ENCODE measurements at places on chromosomes 3 and 15. TPM values are rescaled to one million over a fixed set of nuclear protein-coding genes. Genes with fewer than 3 reads are reported as not detected.

Gene ERICH6
- not detected for total RNA-seq

- no peaks in the 10 kb centered on the region for H3K4me1 ChIP-seq
- no peaks in the 10 kb centered on the region for H3K36me3 ChIP-seq
- no peak overlapping the region for H3K27ac ChIP-seq
These were observed 1025.0 kb downstream of the ZPLD1 start for GRCh38 chr3:103459815-103460214.

Gene XCR1
- 0.18 TPM for total RNA-seq

DNA sequence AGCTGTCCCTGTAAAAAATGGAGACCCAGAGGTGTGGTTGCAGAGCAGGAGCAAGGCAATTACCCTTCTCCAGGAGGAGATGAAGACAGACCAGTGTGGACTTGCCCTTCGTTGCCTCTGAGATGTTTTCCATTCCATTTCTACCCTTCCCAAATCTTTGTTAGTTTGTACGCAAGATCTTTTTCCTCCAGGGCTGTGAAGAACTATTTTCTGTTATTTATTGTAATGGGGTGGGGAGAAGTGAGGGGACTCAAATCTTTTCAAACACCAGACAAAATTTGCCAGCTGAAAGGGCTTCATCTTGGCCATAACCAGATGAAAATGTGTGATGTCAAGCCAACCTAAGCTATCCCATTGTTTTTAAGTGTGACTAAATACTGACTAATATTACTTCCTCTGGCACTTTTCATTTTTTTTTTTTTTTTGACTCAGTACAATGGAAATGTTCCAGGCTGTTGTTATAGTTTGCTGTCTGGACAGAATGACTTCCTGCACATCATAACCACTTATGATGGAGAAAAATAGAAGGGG lies 271.3 kb upstream of the TPRG1 start:
- DNase-seq, result peak; percentile 34
- H3K27me3 ChIP-seq, result no peaks in the 10 kb centered on the region
- no peak overlapping the region for H3K4me3 ChIP-seq
- H3K4me1 ChIP-seq, result peaks cover 12% of the 10 kb centered on the region

Gene ROPN1
- total RNA-seq, result not detected

DNA sequence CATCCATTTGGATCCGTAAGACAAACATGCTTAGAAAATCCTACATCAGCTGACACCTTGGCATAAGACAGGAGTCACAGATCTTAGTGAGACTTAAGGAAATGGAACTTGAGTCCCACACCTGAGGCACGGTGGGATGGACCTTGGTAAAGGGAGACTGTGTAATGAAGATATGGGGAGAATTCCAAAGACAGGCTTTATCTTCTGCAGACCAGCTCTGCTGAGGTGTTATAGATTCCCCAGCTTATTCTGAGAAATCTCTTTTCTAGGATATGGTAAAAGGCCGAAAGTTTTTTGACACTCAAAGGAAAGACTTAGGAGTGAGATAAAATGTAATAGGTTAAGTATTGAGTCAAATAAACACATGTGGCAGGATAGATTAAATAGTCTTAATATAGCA lies 8.3 kb upstream of the MTMR10 start:
- H3K4me1 ChIP-seq, result no peaks in the 10 kb centered on the region
- H3K4me3 ChIP-seq, result no peak overlapping the region
- H3K27ac ChIP-seq, result no peak overlapping the region
- H3K27me3 ChIP-seq, result peaks cover 50% of the 10 kb centered on the region
- H3K36me3 ChIP-seq, result no peaks in the 10 kb centered on the region

- no peak for DNase-seq
- H3K27ac ChIP-seq, result no peak overlapping the region
These were observed 11.8 kb downstream of the GP5 start for GRCh38 chr3:194387276-194387675.

- no peaks in the 10 kb centered on the region for H3K4me1 ChIP-seq
- DNase-seq, result no peak
- H3K36me3 ChIP-seq, result no peaks in the 10 kb centered on the region
- no peak overlapping the region for H3K4me3 ChIP-seq
- no peaks in the 10 kb centered on the region for H3K27me3 ChIP-seq
- no peak overlapping the region for H3K27ac ChIP-seq
These were observed 1208.5 kb downstream of the NSUN3 start for GRCh38 chr3:95271395-95271794.

DNA sequence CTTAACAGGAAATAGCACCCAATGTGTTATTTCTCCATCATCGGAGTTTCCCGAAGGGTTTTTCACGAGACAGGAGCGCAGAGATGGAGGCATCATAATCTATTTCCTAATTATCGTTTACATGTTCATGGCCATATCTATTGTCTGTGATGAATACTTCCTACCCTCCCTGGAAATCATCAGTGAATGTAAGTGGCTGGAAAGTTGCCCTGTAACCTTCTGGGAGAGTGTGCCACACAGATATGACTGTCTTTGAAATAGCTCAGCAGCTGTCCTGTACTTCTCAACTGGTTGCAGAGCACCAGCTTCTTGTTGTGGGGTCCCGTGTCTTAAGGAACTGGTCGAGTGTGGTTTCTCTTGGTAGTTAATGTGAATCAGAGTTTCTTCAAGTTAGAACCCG lies 1.1 kb downstream of the SLC24A5 start:
- no peak for DNase-seq
- H3K4me3 ChIP-seq, result no peak overlapping the region
- H3K36me3 ChIP-seq, result no peaks in the 10 kb centered on the region
- peaks cover 4% of the 10 kb centered on the region for H3K27me3 ChIP-seq

Gene SCN5A
- total RNA-seq, result 4.7 TPM

Gene ALDH1A2
- 4.0 TPM for total RNA-seq

- DNase-seq, result no peak
- no peak overlapping the region for H3K27ac ChIP-seq
- H3K4me1 ChIP-seq, result no peaks in the 10 kb centered on the region
- no peaks in the 10 kb centered on the region for H3K36me3 ChIP-seq
- H3K27me3 ChIP-seq, result no peaks in the 10 kb centered on the region
- H3K4me3 ChIP-seq, result no peak overlapping the region
These were observed 1115.0 kb downstream of the IGSF11 start for GRCh38 chr3:117919621-117920020.

Gene RARRES1
- total RNA-seq, result 20.5 TPM

Gene LRRN1
- total RNA-seq, result 0.65 TPM

DNA sequence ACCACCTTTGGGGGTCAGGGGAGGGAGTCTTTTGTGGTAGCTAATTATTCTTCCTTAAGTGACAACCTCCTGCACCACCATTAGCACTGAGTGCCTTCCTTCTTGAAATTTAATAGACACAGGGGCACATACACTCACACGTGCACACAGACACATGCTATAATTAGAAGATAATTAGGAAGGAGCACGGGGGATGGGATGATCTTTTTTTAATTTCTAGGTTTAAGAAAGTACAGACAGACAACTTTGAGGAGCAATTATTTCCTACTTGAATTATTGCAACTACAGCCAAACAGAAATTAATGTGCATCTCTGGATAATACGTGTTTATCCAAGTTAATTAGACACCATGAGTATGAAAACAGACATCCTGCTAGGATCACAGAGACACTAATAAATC lies 44.8 kb upstream of the GUCA1C start:
- H3K36me3 ChIP-seq, result no peaks in the 10 kb centered on the region
- no peak overlapping the region for H3K4me3 ChIP-seq
- H3K27ac ChIP-seq, result no peak overlapping the region
- no peaks in the 10 kb centered on the region for H3K4me1 ChIP-seq

- no peaks in the 10 kb centered on the region for H3K27me3 ChIP-seq
- H3K27ac ChIP-seq, result no peak overlapping the region
- DNase-seq, result no peak
- 0 out of 2 replicates have a peak, but pooled peaks cover 5% of the 10 kb centered on the region for H3K4me1 ChIP-seq
- no peak overlapping the region for H3K4me3 ChIP-seq
- no peaks in the 10 kb centered on the region for H3K36me3 ChIP-seq
These were observed 20.6 kb upstream of the KNG1 start for GRCh38 chr3:186696522-186696921.

DNA sequence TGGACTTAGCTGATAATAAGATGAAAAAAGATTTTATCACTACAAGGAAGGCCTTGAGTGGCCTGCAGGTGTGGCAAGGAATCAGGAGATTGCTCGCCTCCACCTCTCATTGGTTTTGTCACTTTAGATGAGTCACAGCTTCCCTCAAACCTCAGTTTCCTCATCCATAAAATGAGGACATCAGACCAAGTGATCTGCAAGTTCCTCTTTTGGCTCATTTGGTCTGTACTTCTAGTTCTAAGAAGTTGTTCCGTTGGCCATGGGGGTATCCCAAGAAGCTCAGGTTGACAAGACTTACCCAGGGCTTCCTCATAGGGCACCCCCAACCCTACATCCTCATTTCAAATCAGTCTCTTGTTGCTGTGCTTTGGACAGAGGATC lies 254.1 kb downstream of the UACA start:
- peaks cover 56% of the 10 kb centered on the region for H3K4me1 ChIP-seq
- H3K36me3 ChIP-seq, result 0 out of 2 replicates have a peak, but pooled peaks cover 4% of the 10 kb centered on the region
- peak overlapping the region; percentile 99 for H3K27ac ChIP-seq
- no peak overlapping the region for H3K4me3 ChIP-seq
- no peaks in the 10 kb centered on the region for H3K27me3 ChIP-seq

Gene MOBP
- not detected for total RNA-seq

- H3K27me3 ChIP-seq, result no peaks in the 10 kb centered on the region
- no peak overlapping the region for H3K27ac ChIP-seq
- DNase-seq, result no peak
- no peaks in the 10 kb centered on the region for H3K36me3 ChIP-seq
- H3K4me3 ChIP-seq, result no peak overlapping the region
These were observed 192.6 kb downstream of the PDZRN3 start for GRCh38 chr3:73432023-73432705.

GRCh38 chr3:101779822-101780381 lies 891 bp downstream of the NXPE3 start:
- H3K4me3 ChIP-seq, result peak overlapping the region; percentile 82
- H3K36me3 ChIP-seq, result no peaks in the 10 kb centered on the region
- H3K4me1 ChIP-seq, result peaks cover 5% of the 10 kb centered on the region
- no peak overlapping the region for H3K27ac ChIP-seq

DNA sequence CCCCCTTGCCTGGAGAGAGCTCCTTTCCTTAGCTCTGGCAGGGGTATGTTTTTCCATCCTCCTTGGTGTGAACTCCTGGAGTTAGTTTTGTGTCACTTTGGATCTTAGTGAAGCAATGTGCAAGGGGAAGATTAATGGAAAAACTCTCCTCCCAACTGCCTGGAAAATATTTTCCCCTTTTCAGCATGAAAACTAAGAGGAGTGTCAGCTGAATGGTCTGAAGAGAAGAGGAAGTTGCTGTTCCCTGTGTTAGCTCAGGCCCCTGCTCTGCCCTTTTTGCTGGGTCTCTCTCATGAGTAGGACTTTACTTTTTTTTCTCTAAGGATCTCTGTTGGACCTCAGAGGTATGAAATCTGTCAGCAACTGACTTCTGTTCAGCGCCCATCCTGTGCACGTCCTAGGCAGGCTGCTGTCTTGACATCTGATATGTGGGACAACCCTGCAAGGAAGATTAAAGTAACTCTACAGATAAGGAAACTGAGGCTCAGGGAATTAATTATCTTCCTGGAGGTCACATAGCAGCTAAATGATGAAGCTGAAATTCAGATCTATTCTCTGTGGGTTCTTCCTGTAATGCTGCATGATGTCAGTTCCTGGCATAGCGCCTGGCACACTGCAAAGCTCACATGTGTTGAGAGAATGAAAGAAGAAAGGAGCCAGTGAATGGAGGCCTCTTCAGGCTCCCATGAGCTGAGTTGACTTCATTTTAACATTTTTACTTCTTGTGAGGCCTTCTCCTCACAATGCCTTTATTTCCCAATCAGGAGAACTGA lies 109.7 kb upstream of the GALNT15 start:
- H3K36me3 ChIP-seq, result no peaks in the 10 kb centered on the region
- DNase-seq, result no peak

Gene ADAMTS9
- 4.5 TPM for total RNA-seq

DNA sequence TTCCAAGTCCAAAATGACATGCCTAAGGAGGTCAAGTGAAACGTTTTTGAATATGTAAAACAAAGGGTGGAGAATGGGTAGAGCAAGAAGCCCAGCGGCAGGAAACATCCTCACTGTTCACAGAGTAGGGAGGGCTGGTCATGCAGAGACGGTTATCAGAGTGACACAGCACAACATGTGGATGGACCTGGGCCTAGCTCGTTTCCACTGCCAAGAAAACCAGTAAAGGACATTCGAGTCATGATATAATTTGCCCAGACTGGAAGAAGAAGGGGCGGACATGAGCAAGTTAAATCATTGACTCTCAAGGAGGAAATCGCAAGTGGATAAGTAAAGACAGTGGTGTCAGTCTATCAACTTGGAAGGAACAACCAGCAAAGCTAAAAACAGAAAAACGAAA lies 89.3 kb downstream of the LRIG1 start:
- no peak for DNase-seq
- H3K27me3 ChIP-seq, result no peaks in the 10 kb centered on the region
- H3K4me1 ChIP-seq, result peaks cover 4% of the 10 kb centered on the region
- no peaks in the 10 kb centered on the region for H3K36me3 ChIP-seq
- H3K27ac ChIP-seq, result no peak overlapping the region

GRCh38 chr15:72783640-72784455 lies at the start of gene ADPGK:
Gene ADPGK (minus strand): TSS chr15:72783758. CDS start chr15:72783691, 67 bp downstream.
- peak within 1 kb of the TSS; percentile 55 for H3K27ac ChIP-seq
- H3K4me1 ChIP-seq, result peaks cover 21% of the 10 kb centered on the region
- DNase-seq, result peak; percentile 94
- peak within 1 kb of the TSS; percentile 64 for H3K4me3 ChIP-seq
- H3K36me3 ChIP-seq, result 0 out of 2 replicates have a peak, but pooled peaks cover 3% of the 10 kb centered on the region
- H3K27me3 ChIP-seq, result peaks cover 10% of the 10 kb centered on the region

DNA sequence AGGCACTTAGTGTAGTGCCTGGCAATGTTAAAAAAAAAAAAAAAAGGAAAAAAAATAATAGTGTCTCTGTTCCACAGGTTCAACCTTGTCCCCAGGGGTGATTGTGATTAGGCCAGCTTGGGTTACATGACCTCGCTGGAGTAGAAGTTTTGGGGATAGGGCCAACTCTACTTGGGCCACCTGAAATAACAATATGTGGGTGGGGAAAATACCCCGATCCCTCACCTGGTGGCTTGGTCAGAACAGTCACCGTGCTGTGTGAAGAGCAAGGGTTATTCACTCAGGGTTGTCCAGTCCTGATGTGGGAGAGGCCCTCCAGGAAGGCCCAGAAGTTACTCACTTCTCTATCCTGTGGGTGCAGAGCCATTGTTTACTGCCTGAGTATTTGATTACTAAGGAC lies 19.5 kb downstream of the XYLB start:
- no peak overlapping the region for H3K4me3 ChIP-seq
- H3K27me3 ChIP-seq, result no peaks in the 10 kb centered on the region
- no peak for DNase-seq
- H3K36me3 ChIP-seq, result no peaks in the 10 kb centered on the region
- H3K27ac ChIP-seq, result no peak overlapping the region
